Psoas muscle (tissue), 8 donors: ENCODE measurements at places on chromosomes 7 and 10. TPM values are rescaled to one million over a fixed set of nuclear protein-coding genes. Genes with fewer than 3 reads are reported as not detected.

The OGDHL gene
- total RNA-seq = not detected

- no peak for DNase-seq
Observed at GRCh38 chr7:107025449-107026103, 18.9 kb upstream of the PRKAR2B start.

The CALHM3 gene
- not detected for total RNA-seq

DNA sequence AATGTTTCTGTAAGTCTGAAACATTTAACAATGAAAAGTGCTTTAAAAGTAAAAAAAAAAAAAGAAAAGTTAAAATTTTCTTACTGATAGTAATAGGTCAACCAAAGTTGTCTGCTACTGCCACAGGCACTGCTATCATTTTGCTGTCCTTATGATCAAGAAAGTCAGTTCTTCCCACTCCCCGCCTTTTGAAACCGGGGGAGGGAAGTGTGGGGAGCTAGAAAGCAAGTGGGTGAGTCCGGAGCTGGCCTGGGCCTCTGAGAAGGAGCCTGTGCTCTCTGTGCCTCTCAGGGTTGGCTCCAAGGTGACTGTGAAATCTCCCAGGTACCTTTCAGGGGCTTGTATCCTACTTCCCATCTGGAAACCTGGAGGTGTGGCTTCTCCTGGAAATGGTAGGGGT lies 7.3 kb downstream of the C7orf57 start:
- DNase-seq = no peak

GRCh38 chr10:7872041-7872442 lies 53.7 kb downstream of the TAF3 start:
- no peak for DNase-seq

GRCh38 chr7:42238709-42239366 lies 1.8 kb upstream of the GLI3 start:
- DNase-seq = no peak

GRCh38 chr7:26583094-26583648 lies 281.2 kb downstream of the SKAP2 start:
- no peak for DNase-seq

The CTTNBP2 gene
- total RNA-seq = 1.8 TPM

DNA sequence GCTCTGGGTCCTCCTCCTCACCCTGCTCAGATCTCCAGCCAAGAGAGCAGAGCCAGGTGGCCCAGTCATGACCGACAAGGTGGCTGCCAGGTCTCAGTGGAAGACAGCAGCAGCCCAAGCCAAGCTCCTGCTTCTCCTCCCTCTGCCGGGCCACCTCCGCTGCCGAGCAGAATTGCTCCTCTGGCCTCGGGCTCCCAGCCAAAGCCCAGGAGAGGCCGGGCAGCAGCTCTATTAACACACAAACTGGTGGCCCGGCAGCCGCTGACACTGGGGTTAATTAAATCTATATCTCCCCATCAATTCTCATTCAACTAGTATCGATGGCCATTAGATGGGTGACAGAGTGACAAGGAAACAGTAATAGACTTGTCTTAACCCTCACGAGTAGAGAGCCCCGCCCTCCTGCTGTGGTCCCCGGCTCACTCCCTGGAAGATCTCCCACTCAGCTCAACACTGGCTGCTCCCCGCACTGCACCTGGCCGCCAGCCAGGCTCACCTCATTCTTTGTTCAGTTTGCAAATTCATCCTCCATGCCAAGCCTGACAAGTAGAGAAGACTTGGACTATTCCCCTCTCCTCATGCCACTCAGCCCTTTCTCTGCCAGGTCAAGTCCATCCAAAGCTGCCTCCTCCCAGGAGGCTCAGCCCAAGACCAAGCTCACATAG lies 74.1 kb upstream of the UNC5B start:
- no peak for DNase-seq

DNA sequence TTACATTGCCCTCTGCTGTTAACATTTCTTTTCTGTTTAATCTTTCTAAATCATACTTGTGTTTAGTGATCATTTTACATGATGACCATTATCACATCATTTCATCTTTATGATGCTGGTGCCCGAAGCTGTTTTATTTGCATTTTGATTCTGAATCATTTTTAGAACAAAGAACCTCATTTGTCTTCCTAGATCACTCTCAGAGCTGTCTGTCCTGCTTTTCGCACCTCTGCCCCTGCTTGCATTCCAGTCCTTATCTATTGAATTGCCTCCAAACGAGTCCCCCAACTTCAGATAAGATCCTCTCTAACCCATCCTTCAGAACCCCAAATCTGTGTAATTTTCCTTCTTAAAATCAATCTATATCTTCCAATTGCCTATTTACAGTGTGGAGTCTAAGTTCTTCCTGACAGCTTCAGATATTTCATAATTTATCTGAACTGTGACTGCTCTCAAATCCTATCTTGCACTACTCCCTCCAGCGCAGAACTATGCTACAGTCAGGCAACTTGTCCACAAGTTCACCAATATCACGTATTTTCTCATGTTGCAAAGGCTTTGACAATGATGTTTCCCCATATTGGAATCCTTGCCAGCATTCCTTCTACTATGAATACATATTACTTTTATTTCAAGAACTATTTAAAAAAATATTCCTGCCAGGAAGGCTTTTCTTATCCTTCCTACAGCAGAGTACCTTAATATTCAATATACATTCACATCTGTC lies 346.5 kb upstream of the CACNA2D1 start:
- DNase-seq = no peak

DNA sequence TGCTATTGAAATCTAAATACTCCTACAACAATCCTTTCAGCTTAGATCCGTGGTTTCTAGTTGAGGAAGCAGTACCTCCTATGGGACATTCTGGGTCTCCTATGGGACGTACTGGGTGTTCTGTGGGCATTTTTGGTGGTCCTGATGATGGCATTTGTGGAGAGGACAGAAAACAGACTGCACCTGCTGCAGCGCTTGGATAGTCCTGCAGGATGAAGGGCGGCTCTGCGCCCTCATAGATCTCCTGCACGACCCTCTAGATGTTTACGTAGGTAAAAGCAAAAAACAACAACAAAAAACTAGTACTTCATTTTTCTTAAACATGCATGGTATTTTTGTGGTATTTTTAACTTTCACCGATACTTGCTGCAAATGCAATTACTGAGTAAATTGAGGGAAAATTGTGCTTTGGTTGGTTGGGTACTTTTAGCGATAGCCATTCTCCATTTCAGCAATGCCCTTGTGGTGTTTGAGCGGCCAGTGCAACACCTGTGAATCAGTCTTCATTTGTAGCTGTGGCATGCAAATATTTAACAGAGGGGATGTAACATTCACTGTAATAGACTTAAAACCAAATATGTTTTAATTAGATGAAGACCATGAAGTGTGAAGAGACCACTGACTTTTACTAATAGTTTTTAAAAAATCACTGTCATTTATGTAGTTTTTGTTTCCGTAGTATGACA lies 461.2 kb downstream of the SDK1 start:
- DNase-seq = no peak

The TLX1 gene
- total RNA-seq = not detected
